Upper lobe of right lung (tissue), 1 donor: ENCODE measurements at places on chromosomes 7 and 10. TPM values are rescaled to one million over a fixed set of nuclear protein-coding genes. Genes with fewer than 3 reads are reported as not detected.

The TMEM26 gene
- total RNA-seq: 0.46 TPM

The CYP2C9 gene
- total RNA-seq: 0.20 TPM

The OPN1SW gene
- total RNA-seq: not detected

The VWA2 gene
- 15.5 TPM for total RNA-seq

The TMEM225B gene
- total RNA-seq: 1.0 TPM

The PDK4 gene
- total RNA-seq: 156 TPM

The GPRIN2 gene
- total RNA-seq: 56.2 TPM

The HSPA12A gene
- total RNA-seq: 7.4 TPM

GRCh38 chr10:91774571-91774970 lies 23.7 kb upstream of the TNKS2 start:
- H3K27ac ChIP-seq: no peak overlapping the region
- no peak for DNase-seq
- no peaks in the 10 kb centered on the region for H3K4me1 ChIP-seq
- peaks cover 8% of the 10 kb centered on the region for H3K27me3 ChIP-seq
- H3K36me3 ChIP-seq: no peaks in the 10 kb centered on the region
- H3K4me3 ChIP-seq: no peak overlapping the region

- H3K4me1 ChIP-seq: peaks cover 15% of the 10 kb centered on the region
- H3K27ac ChIP-seq: no peak overlapping the region
- no peak overlapping the region for H3K4me3 ChIP-seq
- DNase-seq: no peak
These were observed 22.4 kb upstream of the IFIT1B start for GRCh38 chr10:89355394-89355931.

GRCh38 chr10:78742730-78743615 lies 325.8 kb upstream of the ZMIZ1 start:
- no peaks in the 10 kb centered on the region for H3K36me3 ChIP-seq
- H3K4me3 ChIP-seq: no peak overlapping the region
- DNase-seq: no peak
- peak overlapping the region; percentile 7 for H3K27ac ChIP-seq

- no peak overlapping the region for H3K27ac ChIP-seq
- peaks cover 4% of the 10 kb centered on the region for H3K4me1 ChIP-seq
- H3K27me3 ChIP-seq: no peaks in the 10 kb centered on the region
- H3K36me3 ChIP-seq: no peaks in the 10 kb centered on the region
These were observed 131.9 kb upstream of the PCGF5 start for GRCh38 chr10:91088300-91089140.

- H3K4me3 ChIP-seq: no peak overlapping the region
- H3K27me3 ChIP-seq: no peaks in the 10 kb centered on the region
- no peaks in the 10 kb centered on the region for H3K4me1 ChIP-seq
- DNase-seq: no peak
These were observed 30.3 kb upstream of the CCSER2 start for GRCh38 chr10:84298057-84298456.

- no peaks in the 10 kb centered on the region for H3K27me3 ChIP-seq
- H3K27ac ChIP-seq: no peak overlapping the region
- no peaks in the 10 kb centered on the region for H3K36me3 ChIP-seq
- H3K4me1 ChIP-seq: peaks cover 5% of the 10 kb centered on the region
- DNase-seq: no peak
These were observed 52.0 kb upstream of the ST8SIA6 start for GRCh38 chr10:17506390-17506789.

- peak; percentile 53 for DNase-seq
- no peak overlapping the region for H3K27ac ChIP-seq
- peaks cover 14% of the 10 kb centered on the region for H3K27me3 ChIP-seq
- H3K36me3 ChIP-seq: no peaks in the 10 kb centered on the region
These were observed 65.5 kb upstream of the NKX6-2 start for GRCh38 chr10:132851451-132851850.

GRCh38 chr7:155741805-155742204 lies 70.5 kb downstream of the SHH start:
- DNase-seq: no peak
- peaks cover 6% of the 10 kb centered on the region for H3K4me1 ChIP-seq
- H3K36me3 ChIP-seq: peaks cover 89% of the 10 kb centered on the region
- no peaks in the 10 kb centered on the region for H3K27me3 ChIP-seq
- no peak overlapping the region for H3K4me3 ChIP-seq
- H3K27ac ChIP-seq: no peak overlapping the region

- no peak overlapping the region for H3K4me3 ChIP-seq
- no peaks in the 10 kb centered on the region for H3K36me3 ChIP-seq
- H3K4me1 ChIP-seq: no peaks in the 10 kb centered on the region
- H3K27me3 ChIP-seq: no peaks in the 10 kb centered on the region
- DNase-seq: no peak
- H3K27ac ChIP-seq: no peak overlapping the region
These were observed 45.0 kb upstream of the STK17A start for GRCh38 chr7:43537765-43538403.

GRCh38 chr10:103739039-103739764 lies 116.2 kb downstream of the SH3PXD2A start:
- peak overlapping the region; percentile 11 for H3K27ac ChIP-seq
- H3K4me1 ChIP-seq: peaks cover 17% of the 10 kb centered on the region

DNA sequence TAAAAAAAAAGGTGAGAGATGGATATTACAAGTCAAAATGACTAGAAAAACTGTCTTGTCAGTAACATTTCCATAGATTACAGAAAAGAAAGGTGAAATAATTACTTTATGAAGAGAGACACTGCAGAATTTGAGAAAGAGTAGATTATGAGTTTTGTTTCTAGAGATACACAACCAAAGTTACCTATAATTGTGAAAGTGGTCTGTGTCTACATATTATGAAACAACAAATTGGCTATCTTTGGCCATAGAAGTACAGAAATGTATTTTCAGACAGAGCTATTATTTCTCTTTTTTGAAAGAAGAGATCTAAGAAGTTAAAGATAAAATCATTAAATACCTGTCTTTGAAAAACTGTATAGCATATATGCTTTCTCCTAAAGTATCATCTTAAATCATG lies 30.1 kb downstream of the KCND2 start:
- no peaks in the 10 kb centered on the region for H3K4me1 ChIP-seq
- no peaks in the 10 kb centered on the region for H3K27me3 ChIP-seq
- H3K4me3 ChIP-seq: no peak overlapping the region
- DNase-seq: no peak
- no peak overlapping the region for H3K27ac ChIP-seq

- H3K36me3 ChIP-seq: no peaks in the 10 kb centered on the region
- H3K4me3 ChIP-seq: no peak overlapping the region
- H3K27ac ChIP-seq: no peak overlapping the region
- no peaks in the 10 kb centered on the region for H3K4me1 ChIP-seq
These were observed 29.1 kb upstream of the CALD1 start for GRCh38 chr7:134750083-134751062.
